Osteoblast (primary cell): ENCODE measurements at places on chromosomes 2 and 18.
A peak's percentile ranks its signal among the peaks of the same experiment; 100 is the strongest.

GRCh38 chr2:205139822-205140463 lies 542.4 kb upstream of the NRP2 start:
- no peaks in the 10 kb centered on the region for H3K4me1 ChIP-seq
- H3K27ac ChIP-seq, result no peak overlapping the region
- no peak overlapping the region for H3K4me3 ChIP-seq
- no peaks in the 10 kb centered on the region for H3K27me3 ChIP-seq
- DNase-seq, result peak; percentile 39

- no peak overlapping the region for H3K4me3 ChIP-seq
- H3K27me3 ChIP-seq, result no peaks in the 10 kb centered on the region
- H3K36me3 ChIP-seq, result no peaks in the 10 kb centered on the region
- no peaks in the 10 kb centered on the region for H3K4me1 ChIP-seq
Observed at GRCh38 chr2:68295516-68295915, 24.2 kb downstream of the CNRIP1 start.

- H3K27ac ChIP-seq, result no peak overlapping the region
- no peaks in the 10 kb centered on the region for H3K27me3 ChIP-seq
- peaks cover 17% of the 10 kb centered on the region for H3K36me3 ChIP-seq
- peak; percentile 74 for DNase-seq
Observed at GRCh38 chr2:26187114-26187513, 14.2 kb downstream of the GAREM2 start.

GRCh38 chr2:187470698-187471097 lies 22.6 kb upstream of the CALCRL start:
- no peaks in the 10 kb centered on the region for H3K27me3 ChIP-seq
- no peak overlapping the region for H3K4me3 ChIP-seq
- no peak overlapping the region for H3K27ac ChIP-seq
- no peak for DNase-seq
- peaks cover 22% of the 10 kb centered on the region for H3K36me3 ChIP-seq

- no peak for DNase-seq
- H3K4me1 ChIP-seq, result peaks cover 4% of the 10 kb centered on the region
Observed at GRCh38 chr18:32160547-32160946, 29.3 kb upstream of the MEP1B start.

- peaks cover 16% of the 10 kb centered on the region for H3K4me1 ChIP-seq
- H3K36me3 ChIP-seq, result no peaks in the 10 kb centered on the region
- no peaks in the 10 kb centered on the region for H3K27me3 ChIP-seq
- peak; percentile 68 for DNase-seq
- peak overlapping the region; percentile 42 for H3K27ac ChIP-seq
Observed at GRCh38 chr2:171347591-171348032, 86.2 kb downstream of the METTL8 start.

- no peak overlapping the region for H3K27ac ChIP-seq
- H3K4me1 ChIP-seq, result no peaks in the 10 kb centered on the region
- H3K27me3 ChIP-seq, result no peaks in the 10 kb centered on the region
- no peaks in the 10 kb centered on the region for H3K36me3 ChIP-seq
Observed at GRCh38 chr2:102520009-102520408, 47.0 kb downstream of the SLC9A4 start.

GRCh38 chr2:229443141-229443540 lies 172.1 kb upstream of the PID1 start:
- no peak for DNase-seq
- H3K36me3 ChIP-seq, result no peaks in the 10 kb centered on the region
- peaks cover 31% of the 10 kb centered on the region for H3K4me1 ChIP-seq
- no peaks in the 10 kb centered on the region for H3K27me3 ChIP-seq
- H3K4me3 ChIP-seq, result no peak overlapping the region

GRCh38 chr2:30871980-30872789 lies 64.9 kb upstream of the CAPN13 start:
- DNase-seq, result no peak
- H3K27ac ChIP-seq, result no peak overlapping the region
- H3K36me3 ChIP-seq, result no peaks in the 10 kb centered on the region
- no peaks in the 10 kb centered on the region for H3K4me1 ChIP-seq

DNA sequence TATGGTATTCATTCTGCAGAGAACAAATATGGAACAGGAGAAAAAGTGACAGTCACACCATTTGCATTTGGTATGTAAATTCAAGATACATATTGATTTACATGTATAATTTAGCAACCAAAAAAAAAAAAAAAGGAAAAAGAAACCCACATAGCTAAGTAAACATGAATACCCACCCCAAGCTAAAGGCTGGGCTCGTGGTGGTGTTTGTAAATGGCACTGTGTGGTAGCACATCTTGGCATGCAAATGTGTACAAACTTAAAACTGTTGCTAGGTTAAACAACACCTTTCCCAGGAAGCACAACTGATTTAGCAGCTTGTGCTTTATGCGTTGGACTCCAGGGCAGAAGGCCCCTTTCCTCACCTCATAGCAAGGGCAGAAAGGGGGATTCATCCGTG lies 481.1 kb upstream of the CELF4 start:
- H3K4me1 ChIP-seq, result no peaks in the 10 kb centered on the region
- no peak overlapping the region for H3K27ac ChIP-seq
- H3K27me3 ChIP-seq, result no peaks in the 10 kb centered on the region
- no peak overlapping the region for H3K4me3 ChIP-seq
- H3K36me3 ChIP-seq, result no peaks in the 10 kb centered on the region
- DNase-seq, result no peak

DNA sequence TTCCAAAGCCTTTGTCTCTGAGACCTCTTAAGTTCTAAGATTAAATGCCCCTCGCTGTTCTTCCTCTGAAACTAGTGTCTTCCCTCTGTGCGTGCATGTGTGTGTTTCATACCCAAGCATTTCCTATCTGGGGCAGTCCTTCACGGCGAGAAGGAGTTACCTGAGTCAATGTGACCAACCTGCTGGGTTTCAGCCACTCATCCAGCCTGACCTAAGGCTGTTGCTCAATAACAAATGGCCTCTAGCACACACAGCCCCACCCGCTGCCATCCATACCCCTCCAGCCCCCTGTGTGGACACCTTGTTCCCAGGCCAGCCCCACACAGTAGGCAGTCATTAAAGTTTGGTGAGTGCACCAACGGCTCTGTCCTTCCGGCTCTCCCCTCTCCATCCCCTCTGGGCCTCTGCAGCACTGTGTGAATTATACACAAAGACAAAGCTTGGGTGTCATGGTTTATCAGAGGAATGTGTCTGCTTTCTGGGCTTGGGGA lies 53.8 kb upstream of the FOSL2 start:
- peaks cover 39% of the 10 kb centered on the region for H3K4me1 ChIP-seq
- H3K4me3 ChIP-seq, result peak overlapping the region; percentile 6
- peak; percentile 60 for DNase-seq

DNA sequence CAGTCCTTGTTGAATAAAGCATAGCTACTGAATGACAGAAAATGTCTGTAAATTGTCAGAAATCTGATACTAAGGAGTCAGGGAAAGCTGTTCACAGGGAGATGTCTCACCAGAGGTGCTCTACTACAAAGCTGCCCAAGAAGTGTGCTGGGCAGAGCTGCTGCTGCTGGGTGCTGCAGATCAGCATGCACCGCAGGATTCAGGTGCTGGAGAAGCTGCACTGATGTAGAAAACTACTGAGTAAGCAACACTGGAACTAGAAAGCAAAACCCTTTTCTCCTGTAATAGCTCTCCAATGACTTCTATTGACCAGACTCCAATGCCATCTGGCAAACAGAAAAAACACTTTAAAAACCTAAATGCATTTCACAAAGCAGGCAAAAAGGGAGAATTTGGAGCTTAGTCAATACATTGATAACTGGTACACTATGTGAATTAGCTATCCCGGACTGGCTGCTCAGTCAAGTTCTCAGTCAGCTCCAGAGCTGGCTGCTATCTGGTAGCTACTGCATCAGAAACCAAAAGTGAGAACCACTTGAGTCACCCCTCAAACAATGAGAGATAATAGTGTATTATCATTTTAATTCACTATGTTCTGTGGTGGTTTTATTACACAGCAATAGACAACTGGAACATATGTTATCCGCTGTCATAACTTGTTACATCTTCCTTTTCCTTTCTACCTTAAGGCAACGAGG lies 493.1 kb downstream of the CPS1 start:
- no peaks in the 10 kb centered on the region for H3K4me1 ChIP-seq
- H3K27me3 ChIP-seq, result no peaks in the 10 kb centered on the region
- no peaks in the 10 kb centered on the region for H3K36me3 ChIP-seq
- DNase-seq, result no peak
- H3K27ac ChIP-seq, result no peak overlapping the region

DNA sequence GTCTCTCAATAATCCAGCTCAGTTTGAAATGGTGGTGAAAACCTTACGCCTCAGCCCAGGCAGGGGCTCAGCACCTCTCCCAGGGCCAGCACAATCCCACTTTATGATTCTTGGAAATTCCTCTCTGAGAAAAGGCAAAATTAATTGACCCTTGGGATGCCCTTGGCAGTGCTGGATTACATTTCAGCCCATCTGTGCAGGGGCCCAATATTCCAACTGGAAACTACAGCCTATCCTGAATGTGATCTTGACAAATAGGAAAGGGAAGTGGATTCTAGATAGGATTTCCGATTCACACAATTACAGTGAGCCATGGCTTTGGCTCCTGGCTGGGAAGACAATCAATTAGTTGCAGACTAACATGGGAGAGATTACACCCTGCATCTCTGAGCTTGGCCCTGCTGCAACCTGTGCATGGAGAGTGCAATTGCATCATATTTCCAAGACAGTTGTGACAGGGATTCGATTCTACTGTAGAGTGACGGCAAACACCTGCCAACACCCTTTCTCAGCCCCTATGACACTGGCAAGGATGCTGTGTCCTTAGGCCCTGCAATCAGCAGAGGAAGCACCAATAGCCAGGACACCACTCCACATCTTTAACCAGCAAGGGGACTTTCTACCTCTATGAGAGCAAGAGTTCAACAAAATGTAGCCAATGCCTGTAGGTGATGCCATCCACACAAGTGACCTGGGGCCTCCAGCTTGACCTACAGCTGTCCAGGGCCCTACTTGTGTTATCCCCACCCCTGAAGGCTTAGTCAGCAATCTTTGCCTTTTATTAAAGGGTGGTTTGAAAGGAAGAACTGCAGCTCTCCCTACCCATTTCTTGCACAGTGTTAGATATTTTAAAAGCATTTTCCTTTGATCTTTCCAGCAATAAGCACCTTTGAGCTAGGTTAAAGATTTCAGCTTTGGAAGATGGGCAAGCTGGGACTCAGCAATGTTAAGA lies 187.2 kb upstream of the HS6ST1 start:
- H3K36me3 ChIP-seq, result no peaks in the 10 kb centered on the region
- H3K27ac ChIP-seq, result no peak overlapping the region
- H3K4me3 ChIP-seq, result no peak overlapping the region
- H3K4me1 ChIP-seq, result no peaks in the 10 kb centered on the region
- H3K27me3 ChIP-seq, result no peaks in the 10 kb centered on the region

GRCh38 chr2:12716282-12717190 lies at the start of gene TRIB2:
TSS of gene TRIB2 (plus strand) at chr2:12716936. CDS start at chr2:12718308, 1,372 bp downstream.
- no peaks in the 10 kb centered on the region for H3K36me3 ChIP-seq
- no peaks in the 10 kb centered on the region for H3K27me3 ChIP-seq
- peak within 1 kb of the TSS; percentile 95 for H3K27ac ChIP-seq
- peaks cover 35% of the 10 kb centered on the region for H3K4me1 ChIP-seq

GRCh38 chr2:47508080-47508479 lies 105.1 kb downstream of the MSH2 start:
- no peaks in the 10 kb centered on the region for H3K36me3 ChIP-seq
- peaks cover 7% of the 10 kb centered on the region for H3K27me3 ChIP-seq
- H3K27ac ChIP-seq, result no peak overlapping the region
- DNase-seq, result no peak
- H3K4me1 ChIP-seq, result no peaks in the 10 kb centered on the region
